ENCODE measurements at places on chromosomes 3 and 15.

- no peak for DNase-seq
These were observed 52.4 kb downstream of the GASK1A start for GRCh38 chr3:43031485-43031884.

- no peak for DNase-seq
These were observed 920 bp downstream of the SLC15A2 start for GRCh38 chr3:121895121-121895520.

DNA sequence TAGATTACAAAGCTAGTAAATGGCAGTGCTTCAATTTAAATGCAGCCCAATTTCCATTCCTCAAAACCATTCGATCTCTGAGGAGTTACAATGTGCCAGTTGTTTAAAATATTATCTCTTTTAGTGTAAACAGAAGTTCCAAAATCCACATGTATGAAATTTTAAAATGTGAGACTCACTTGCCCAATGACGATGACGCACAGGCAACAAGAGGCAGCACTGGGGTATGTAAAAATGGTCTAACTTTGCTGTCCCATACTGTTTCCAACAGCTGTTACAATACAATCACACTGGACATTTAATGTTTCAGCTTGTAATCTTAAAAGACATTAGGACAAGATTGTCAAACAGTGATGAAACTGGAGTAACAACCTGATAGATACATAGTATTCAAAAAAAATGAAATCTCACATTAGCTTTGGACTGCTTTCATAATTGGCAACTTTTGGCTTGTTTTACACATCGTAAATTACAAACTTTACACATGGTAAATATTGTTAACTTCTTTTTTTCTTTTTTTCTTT is 12.2 kb downstream of the SLTM start:
- no peak for DNase-seq

GRCh38 chr3:109265295-109265694 is 51.0 kb downstream of the DPPA2 start:
- no peak for DNase-seq

DNA sequence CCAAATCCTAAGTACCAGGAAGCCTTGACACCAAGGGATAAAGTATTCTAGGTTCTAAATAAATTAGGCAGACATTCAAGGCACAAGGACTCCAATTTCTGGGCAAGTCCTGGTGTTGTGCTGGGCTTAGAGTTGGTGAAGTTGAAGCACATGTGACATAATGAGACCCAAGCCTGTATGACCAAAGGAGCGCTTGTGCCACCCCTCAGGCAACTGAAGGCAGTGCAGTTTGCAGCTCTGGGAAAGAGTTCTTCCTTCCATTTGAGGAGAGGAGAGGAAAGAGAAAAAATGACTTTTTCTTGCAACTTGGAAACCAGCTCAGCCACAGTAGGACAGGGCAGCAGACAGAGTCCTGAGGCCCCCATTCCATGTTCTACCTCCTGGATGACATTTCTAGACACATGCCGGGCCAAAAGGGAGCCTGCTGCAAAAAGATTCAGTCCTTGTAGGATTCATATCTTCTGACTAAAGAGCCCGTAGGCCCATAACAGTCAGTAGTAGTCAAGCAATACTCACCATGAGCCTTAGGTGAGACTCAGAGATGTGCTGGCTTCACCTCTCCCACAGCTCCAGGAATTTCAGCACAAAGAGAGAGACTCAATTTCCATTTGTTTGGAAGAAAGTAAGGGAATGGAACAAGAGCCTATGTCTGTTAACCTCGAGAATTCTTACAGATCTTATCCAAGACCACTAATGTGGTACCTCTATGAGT is 588.8 kb upstream of the BCHE start:
- no peak for DNase-seq

DNA sequence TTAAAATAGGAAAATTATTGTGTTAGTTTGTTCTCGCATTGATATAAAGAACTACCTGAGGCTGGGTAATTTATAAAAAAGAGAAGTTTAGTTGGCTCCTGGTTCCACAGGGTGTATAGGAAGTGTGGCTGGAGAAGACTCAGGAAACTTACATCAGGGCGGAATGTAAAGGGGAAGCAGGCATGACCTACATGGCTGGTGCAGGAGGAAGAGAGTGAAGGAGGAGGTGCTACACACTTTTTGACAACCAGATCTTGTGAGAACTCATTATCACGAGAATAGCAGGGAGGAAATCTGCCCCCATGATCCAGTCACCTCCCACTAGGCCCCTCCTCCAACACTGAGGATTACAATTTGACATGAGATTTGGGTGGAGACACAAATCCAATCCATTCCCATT is 490.7 kb downstream of the RBMS3 start:
- no peak for DNase-seq

GRCh38 chr15:63971427-63971805 is 74.9 kb downstream of the DAPK2 start:
- DNase-seq: no peak

DNA sequence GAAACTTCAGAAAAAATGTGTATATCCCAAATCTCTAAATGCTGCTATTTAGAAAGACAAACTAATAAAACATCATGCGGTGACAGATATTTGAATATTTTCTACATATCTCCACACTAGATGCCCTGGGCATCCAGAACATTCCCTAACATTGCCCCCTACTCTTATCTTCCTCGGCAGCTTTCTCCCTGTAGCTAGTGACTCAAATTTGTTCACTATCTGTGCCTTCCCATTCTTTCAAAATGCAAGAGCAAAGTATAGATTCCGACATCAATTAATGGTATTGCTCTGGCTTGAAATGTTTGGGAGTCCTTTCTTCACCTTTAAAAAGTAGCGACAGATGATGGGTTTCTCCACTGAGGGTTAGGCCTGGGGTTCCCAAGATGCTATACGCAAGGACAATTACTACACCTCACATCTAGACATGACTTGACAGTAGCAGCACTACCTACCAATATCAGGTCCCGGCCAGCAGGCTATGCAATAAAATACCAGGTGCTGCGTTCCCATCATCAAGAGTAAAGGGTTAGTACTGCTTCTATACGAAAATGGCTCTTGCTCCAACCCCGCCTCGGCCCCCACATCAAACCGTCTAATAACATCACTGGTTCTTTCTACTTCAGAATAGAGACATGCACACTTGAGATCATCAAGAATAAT is 631 bp downstream of the UBR1 start:
- DNase-seq: peak; percentile 46

DNA sequence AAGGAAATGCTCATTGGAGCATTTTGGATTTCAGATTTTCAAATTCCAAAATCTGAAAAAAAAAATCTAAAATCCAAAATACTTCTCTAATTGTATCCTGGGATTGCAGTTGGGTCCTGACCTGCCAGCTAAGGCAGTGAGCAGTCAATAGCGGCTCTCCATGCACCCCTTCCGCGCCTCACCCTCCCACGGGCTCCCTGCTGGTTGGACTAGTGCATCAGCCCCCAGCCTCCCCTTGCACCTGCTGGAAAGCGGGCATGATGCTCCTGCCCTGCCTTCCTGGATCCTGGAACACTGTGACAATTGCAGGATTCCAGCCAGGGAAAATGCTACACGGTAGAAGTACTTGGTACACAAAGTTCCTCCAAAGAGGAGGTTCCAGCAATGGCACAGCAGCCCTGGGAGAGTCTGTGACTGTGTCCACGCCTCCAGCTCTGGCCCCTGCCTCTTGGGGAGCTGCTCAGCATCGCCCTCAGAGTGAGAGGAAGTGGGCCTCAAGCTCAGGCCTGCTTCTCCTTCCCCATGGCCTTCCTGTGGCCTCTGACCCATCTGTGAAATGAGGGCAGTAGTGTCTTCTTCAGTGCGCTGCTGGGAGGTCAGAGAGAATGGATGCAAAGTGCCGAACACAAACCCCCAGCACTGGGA is 39.5 kb upstream of the CHRNB4 start:
- DNase-seq: no peak

DNA sequence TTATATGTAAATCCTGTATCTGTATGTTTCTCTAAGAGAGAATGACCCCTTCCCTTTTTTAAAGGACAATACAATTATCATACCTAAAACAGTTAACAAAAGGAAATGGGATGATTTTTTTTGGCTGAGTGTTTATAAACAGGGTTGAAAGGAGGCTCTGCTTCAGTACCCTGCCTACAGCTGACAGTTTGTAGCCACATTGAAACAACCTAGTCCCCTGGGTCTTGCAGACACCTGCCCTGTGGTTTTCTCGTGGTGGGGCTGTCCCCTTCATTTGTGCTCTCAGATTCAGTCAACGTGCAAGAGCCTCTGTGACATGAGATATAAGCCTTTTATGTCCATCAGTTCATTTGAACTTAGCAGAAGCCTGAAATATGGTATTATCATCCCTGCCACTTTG is 2.3 kb upstream of the HMCES start:
- no peak for DNase-seq

DNA sequence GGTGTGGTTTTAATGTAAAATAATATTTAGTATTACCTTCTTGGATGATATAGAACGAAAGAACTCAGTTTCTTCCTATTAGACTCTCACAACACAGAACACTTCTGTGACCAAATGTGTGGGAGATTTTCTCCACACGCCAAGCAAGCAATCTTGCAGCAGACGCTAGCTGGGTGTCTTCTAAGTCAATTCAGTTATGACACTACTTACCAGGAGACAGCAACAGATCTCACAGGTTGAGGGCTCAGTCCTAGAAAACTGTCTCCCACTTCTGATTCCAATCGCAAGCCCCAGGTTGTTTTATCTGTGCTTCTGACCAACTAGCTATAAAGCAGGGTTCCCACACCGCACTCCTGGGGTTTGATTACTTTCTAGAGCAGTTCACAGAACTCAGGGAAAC is 41.2 kb downstream of the HERC1 start:
- no peak for DNase-seq

- no peak for DNase-seq
These were observed 27.9 kb upstream of the SNRPA1 start for GRCh38 chr15:101322854-101323477.

DNA sequence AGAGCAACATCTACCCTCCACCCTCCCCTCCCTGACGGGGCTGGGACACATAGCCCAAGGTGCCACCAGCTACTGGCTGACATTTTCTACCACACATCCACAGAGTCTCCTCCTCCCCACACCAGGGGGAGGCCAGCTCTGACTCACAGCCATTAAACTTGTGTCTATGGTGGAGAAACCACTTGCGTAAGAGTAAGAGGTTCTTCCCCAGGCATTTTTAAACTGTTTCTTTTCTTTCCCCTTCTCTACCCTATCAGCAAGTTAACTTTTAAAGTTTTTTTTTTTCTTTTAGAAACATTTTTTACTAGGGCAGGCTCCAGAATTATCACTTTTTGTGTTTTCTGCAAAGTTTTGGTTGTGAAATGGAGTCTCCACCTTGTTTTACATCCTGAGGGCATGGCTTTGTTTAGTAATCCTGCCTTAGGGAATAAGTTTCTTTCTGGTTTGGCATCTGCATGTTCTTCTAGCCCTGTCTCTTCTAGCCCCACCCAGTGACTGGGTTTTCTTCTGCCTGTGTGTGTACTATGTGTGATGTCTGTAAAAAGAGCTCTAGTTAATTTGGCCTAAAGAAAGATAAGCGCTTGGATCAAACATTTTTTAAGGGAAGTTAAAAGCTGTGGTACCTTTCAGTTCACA is 148.8 kb upstream of the GADL1 start:
- DNase-seq: no peak

DNA sequence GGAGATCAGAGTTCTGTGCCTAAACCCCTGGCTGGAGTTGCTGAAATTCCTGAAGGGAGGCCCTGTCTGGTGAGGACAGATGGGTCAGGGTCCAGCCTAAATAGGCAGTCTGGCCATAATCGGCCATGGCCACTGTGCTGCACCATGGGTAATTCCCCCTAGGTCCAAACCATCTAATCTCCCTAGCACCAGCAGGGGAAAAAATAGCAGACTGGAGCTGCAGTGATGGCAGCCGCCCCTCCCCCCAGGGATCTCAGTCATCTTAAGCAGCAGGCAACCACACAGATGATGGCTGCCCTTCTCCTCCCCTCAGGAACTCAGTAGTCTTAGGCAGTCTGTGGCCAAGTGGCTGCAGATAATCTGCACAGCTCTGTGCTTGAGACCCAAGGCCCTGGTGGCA is 68.4 kb upstream of the CD96 start:
- DNase-seq: no peak

- DNase-seq: no peak
These were observed 848.6 kb downstream of the ROBO1 start for GRCh38 chr3:78919021-78919755.

GRCh38 chr15:74319596-74320351 is 47.7 kb downstream of the CYP11A1 start:
- DNase-seq: no peak

DNA sequence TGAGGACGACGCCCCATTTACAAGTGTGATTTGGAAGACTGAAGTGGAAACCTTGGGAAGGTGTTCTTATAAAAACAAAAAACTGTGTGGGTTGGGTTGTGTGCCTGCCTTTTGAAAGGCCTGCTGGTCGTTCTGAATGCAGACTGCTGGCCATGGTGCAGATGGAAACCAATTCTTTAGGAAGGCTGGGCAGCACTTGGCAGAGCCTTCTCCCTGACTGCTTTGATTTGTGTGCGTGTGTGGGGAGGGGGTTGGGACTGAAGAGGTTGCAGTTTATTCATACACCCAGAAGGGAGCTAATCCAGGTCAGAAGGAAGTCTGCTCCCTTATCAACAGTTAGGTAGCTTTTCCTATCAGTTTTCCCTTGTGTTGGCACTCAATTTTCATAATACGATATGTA is 288.7 kb downstream of the SOX2 start:
- no peak for DNase-seq

GRCh38 chr3:183698318-183698751 is 738 bp downstream of the YEATS2 start:
- DNase-seq: peak; percentile 38

GRCh38 chr15:31457161-31457560 is 130.5 kb downstream of the KLF13 start:
- no peak for DNase-seq

GRCh38 chr3:33577173-33577572 is 137.0 kb upstream of the UBP1 start:
- DNase-seq: no peak

GRCh38 chr3:41236228-41236627 is 36.9 kb downstream of the CTNNB1 start:
- DNase-seq: no peak

GRCh38 chr15:66180531-66181097 is 72.9 kb downstream of the MEGF11 start:
- no peak for DNase-seq

- DNase-seq: no peak
These were observed 37.8 kb upstream of the CSPG4 start for GRCh38 chr15:75750261-75751050.

DNA sequence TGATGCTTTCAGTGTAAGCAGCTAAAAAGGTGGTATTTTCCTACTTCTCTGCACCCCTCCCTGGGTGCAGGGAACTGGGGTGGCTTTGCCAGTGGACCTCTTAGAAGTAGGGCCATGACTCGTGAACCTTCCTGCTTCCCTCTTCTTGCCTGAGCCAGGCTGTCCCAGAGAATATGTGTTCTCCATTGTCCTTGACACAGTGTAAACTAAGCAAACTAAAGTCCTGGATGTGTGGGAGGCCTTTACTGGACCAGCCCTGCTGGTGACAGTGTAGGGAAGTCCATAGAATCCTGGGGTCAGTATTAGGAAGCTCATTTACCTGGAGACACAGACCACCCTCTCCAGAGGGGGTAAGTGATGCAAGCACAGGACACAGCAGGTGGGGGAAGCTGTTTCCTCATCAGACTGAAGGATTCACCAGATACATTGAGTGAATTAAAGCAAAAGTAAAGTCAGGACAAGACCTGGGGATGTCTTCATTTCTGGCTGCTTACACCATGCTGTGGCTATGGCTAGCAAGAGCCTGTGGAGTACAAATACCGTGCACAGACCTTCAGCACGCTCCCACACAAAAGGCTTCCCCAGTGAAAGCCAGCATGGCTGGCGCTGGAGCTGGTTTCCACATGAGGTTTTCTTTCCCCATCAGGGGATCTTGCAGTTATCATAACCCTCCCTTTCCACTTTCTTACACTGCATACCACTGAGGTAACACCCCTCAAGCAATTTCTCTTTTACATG is 64.8 kb upstream of the LPP start:
- DNase-seq: no peak

Measured in C1 segment of cervical spinal cord (tissue), 14 donors.